Esophagus squamous epithelium (tissue), 5 donors: ENCODE measurements at places on chromosomes 6 and 20.

DNA sequence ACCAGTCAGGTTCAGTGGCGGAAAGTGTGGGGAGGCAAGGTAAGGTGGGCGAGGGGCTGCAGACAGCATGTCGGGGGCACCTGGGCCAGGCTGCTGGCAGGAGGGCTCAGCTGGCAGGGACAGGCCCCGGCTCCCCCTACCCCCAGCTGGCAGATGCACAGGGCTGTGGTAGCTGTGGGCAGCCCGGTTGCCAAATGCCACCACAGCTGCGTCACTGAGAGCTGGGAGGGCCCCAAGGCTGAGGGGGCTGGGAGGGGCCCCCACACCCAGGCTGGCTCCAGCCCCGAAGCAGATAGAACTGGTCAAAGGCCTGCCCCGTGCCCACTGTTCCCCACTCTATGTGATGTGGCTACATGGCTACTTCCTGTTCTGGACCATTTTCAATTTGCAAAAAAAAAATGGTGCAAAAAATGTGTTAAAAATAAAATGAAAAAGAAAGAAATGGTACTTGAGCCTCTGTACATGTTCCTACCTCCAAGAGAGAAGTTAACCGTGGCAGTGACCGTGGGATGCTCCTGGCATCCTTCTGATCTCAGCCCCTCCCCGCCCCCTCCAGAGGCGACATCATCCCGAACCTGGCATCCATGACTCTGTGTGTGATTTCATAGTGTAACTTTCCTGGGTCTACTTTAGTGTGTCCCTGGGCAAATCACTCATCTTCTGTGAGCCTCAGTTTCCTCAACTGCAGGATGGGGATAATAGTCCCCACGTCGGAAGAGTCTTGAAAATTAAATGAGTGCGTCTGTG is 64.4 kb downstream of the UBE2V1 start:
- DNase-seq: no peak

DNA sequence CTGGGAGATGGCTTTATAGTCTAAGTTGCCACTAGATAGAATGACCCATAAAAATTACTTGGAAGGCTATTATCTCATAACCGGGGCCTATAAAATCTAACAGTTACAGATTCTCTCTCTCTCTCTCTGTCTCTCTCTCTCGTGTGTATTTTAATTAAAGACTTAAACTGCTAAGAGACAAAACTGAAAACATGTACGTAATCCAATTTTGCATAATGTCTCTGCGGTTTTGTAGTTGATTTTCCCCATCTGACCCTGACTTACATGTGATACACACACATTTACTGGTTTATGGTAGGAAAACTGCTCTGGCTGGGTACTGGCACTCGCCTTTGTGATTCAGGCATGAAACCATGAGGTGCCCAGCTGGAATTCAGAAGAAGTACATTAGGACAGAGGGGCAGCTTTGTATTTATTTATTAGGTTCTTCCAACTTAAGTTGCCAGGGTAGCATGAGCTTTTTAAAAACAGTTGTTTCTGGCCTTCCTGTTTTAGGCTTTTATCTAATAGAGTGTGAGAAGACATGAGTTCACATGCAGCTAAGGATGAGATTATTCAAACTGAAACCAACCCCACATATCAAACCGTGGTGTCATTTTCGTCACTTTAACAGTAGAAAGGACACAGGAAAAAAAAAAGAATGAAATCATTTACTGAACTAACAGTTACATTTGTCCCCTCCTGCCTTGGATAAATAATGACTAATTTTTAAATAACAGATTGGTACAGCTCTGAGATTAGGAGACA is 182.5 kb downstream of the GMPR start:
- no peak for DNase-seq

GRCh38 chr6:136582711-136583471 is 32.7 kb upstream of the MAP7 start:
- no peak for DNase-seq

- no peak for DNase-seq
Measured at GRCh38 chr6:42507195-42507594, 55.5 kb upstream of the TRERF1 start.

GRCh38 chr20:9377007-9377406 is 137.4 kb upstream of the LAMP5 start:
- DNase-seq: no peak

DNA sequence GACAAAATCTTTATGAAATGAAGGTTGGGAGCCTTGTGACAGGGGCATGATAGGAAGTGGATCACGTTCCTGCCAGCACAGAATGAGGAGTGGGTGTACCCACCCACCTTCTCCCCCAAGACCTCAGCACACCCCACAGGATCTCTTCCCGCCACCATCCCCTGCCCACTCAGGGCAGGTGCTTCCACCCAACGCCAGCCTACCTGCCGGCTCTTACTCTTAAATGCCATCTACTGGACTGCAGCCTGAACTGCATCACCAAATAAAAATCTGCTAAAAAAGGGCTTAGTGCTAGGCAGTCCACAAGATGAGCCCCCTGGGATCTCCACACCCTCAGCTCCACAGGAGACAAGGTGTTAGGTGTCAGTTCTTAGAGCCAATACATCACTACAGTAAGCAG is 20.6 kb downstream of the DTNBP1 start:
- DNase-seq: no peak

- DNase-seq: no peak
Measured at GRCh38 chr6:31020057-31020456, 9.8 kb downstream of the MUC22 start.

GRCh38 chr6:46273911-46274310 is 103.1 kb upstream of the ENPP5 start:
- no peak for DNase-seq

DNA sequence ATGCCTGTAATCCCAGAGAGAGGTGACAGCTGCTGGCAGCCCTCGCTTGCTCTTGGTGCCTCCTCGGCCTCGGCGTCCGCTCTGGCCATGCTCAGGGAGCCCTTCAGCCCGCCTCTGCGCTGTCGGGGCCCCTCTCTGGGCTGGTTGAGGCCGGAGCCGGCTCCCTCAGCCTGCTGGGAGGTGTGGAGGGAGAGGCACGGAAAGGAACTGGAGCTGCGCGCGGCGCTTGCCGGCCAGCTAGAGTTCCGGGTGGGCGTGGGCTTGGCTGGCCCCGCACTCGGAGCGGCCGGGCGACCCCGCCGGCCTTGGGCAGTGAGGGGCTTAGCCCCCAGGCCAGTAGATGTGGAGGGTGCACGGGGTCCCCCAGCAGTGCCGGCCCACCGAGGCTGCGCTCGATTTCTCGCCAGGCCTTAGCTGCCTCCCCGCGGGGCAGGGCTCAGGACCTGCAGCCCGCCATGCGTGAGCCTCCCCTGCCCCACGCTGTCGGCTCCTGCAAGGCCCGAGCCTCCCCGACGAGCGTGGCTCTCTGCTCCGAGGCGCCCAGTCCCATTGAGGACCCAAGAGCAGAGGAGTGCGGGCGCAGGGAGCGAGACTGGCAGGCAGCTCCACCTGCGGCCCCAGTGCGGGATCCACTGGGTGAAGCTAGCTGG is 34.6 kb downstream of the C6orf52 start:
- no peak for DNase-seq

DNA sequence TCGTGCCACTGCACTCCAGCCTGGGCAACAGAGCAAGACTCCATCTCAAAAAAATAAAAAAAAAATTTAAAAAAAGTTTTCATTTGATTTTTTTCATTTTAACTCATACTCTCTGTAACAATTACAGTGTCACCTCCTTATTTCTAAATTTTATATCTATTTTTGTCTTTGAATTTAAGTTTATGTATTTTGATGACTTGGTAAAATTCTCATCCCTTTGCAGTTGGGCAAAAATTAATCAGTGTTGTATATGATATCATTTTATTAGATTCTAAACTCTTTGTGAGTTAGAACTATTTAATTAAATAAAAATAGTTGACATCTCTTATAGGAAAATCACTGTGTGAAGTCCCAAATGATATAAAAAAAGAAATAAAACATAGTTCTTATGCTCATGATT is 270.7 kb downstream of the PLCB1 start:
- no peak for DNase-seq

DNA sequence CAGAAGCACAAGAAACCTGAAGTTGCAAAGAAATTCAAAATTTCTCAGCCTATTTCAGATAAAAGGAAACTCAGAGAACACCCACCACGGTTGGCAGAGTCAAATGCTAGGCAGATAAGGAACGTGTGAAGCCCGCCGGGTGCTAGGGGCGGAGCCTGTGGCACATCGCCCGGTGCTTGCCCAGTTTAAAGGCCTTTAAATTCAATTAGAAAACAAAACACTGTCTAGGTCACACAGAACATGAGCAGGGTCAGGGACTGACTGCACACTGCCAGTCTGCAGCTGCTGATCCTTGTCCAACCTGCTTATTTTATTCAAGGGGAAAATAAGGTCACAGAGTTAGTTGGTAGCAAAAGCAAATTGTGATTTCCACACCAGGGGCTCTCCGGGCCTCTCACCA is 75.8 kb downstream of the PSMG4 start:
- no peak for DNase-seq

DNA sequence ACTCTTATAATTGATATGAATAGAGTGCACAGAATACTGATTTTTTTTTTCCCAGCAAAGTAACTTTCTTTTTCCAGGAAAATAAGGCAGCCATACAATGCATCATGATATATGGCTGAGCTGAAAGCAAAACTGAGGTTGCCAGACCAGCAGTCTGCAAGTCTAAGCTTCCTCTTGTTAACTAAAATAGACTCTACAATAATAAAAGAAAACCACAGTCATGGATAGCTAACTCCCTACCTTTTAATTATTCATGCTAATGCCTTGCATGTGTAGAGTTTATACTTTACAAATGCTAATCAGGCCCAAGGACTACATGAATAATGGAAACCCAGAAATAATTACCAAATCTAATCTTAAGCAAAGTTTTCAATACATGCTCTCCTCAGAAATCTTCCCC is 47.4 kb downstream of the MAP7 start:
- no peak for DNase-seq

DNA sequence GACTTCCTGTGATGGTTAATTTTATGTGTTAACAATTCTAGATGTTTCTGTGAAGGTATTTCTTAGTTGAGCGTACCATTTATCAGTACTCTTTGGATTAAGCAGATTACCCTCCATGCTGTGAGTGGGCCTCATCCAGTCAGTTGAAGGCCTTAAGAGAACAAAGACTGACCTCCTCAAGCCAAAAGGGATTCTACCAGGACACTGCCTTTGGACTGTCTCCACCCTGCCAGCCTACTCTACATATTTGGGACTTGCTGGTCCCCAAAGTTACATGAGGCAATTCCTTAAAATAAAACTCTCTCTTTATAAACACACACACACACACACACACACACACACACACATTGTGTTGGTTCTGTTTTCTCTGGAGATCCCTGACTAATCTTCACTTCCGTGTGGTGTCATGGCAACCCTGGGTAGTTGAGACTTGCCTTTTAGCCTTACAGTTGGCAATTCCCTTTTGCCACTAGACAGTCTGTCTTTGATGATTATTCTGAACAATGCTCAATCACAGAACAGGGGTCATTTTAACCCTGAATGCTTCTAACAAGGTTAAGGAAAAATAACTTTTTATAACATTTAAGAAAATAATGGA is 32.2 kb downstream of the MRAP2 start:
- DNase-seq: no peak

DNA sequence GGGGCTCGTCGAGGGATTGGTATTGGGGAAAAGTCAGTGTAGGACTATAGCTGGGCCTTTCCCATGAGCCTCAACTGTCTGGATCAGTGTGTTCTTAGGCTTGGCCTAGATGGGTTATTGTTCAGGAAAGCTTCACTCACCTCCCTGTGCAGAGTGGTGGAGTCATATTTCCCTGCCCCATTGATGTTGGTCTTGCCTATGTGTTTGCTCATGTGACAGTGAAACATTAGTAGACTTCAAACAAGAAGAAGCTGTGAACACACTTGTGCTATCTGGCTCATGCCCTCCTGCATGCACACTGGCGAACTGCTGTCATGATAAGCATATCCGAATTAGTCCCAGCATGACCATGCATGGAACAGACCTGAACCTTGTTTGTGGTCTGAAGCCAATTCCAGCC is 171.1 kb downstream of the DHX35 start:
- DNase-seq: no peak
